Aorta (tissue), 5 donors: ENCODE measurements at places on chromosomes 4 and X. TPM values are rescaled to one million over a fixed set of nuclear protein-coding genes. Genes with fewer than 3 reads are reported as not detected.

DNA sequence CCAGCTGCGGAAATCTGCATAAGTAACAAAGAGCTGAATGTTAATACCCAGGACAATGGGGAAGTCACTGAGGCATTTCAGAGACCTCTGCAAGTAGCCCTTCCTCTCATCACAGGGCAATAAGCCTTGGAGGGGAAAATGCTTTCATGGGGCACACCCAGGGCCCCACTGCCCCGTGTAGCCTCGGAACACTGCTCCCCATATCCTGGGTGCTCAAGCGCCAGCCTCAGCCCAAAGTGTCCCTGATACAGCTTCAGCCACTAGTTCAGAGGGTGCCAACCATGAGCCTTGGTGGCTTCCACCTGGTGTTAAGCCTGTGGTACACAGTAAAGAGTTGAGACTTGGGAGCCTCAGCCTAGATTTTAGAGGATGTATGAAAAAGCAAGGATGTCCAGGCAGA is 402.8 kb upstream of the CXorf51A start:
- DNase-seq = no peak

DNA sequence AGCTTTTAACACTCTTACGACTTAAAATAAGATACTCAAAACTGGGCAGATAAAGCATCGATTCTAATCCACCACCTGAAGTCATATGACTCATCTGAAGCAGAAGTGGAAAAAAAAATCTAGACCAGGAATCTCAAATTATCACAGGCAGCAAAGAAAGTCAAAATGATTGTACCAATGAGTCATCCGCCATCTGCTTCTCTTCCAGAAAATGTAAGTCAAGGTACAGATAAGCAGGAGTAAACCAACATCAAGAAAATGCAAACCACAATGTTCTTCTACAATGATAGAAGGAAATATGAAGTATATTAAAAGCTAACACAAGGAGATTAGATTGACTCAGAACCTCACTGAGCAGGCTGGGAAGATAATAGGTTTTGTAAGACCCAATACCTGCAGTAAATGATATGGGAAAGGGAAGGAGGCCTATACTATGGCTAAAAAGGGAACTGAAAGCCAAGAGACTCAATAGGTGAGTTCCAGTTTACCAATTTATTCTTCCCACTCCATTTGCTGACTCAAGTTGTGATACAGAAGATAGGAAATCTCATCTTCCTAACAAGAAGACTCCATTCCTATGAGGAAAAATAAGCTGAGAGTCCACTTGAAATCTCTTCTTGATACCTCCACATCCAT is 88.4 kb upstream of the TET2 start:
- no peak for DNase-seq

Gene MBNL3
- 6.0 TPM for total RNA-seq

GRCh38 chrX:150329868-150330267 is 33.2 kb upstream of the MAMLD1 start:
- no peak for DNase-seq

- DNase-seq = no peak
Measured at GRCh38 chrX:21959362-21960051, 19.0 kb downstream of the SMS start.

- DNase-seq = no peak
Measured at GRCh38 chr4:7608046-7608445, 173.3 kb upstream of the PSAPL1 start.

Gene XAGE2
- total RNA-seq = not detected

- DNase-seq = no peak
Measured at GRCh38 chr4:169362607-169363006, 91.9 kb upstream of the SH3RF1 start.
